ENCODE measurements at places on chromosomes 16 and 17. TPM values are rescaled to one million over a fixed set of nuclear protein-coding genes. Genes with fewer than 3 reads are reported as not detected.

DNA sequence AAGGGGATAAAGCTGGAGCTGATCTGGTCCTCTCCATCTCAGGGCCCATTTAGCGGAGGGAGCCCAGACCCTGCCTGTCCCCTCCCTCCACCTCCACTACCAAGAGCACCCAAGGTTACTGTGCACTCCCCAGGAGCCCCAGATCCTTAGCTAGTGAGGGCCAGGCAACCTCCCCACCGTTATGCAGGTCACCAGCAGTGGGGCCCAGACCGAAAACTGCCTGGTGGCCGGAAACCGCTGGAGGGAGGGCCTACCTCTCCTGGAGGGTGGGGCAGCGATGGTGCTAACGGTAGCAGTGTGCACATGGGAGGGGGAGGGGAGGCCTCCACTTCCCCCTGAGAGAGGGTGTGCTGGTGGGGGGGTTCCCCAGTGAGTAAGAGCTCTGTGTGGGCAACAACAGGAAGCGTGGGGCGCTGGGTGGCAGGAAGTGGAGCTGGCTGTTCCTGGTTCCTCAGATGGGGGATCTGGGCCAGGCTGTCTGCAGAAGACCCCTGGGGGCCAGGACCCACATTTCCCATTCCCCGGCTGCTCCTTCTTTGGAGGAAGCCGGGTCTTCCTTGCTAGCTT, 4.4 kb downstream of the FMNL1 start:
- no peak for DNase-seq
- no peaks in the 10 kb centered on the region for H3K4me1 ChIP-seq
- no peaks in the 10 kb centered on the region for H3K27me3 ChIP-seq
- H3K36me3 ChIP-seq, result no peaks in the 10 kb centered on the region
- H3K4me3 ChIP-seq, result no peak overlapping the region

DNA sequence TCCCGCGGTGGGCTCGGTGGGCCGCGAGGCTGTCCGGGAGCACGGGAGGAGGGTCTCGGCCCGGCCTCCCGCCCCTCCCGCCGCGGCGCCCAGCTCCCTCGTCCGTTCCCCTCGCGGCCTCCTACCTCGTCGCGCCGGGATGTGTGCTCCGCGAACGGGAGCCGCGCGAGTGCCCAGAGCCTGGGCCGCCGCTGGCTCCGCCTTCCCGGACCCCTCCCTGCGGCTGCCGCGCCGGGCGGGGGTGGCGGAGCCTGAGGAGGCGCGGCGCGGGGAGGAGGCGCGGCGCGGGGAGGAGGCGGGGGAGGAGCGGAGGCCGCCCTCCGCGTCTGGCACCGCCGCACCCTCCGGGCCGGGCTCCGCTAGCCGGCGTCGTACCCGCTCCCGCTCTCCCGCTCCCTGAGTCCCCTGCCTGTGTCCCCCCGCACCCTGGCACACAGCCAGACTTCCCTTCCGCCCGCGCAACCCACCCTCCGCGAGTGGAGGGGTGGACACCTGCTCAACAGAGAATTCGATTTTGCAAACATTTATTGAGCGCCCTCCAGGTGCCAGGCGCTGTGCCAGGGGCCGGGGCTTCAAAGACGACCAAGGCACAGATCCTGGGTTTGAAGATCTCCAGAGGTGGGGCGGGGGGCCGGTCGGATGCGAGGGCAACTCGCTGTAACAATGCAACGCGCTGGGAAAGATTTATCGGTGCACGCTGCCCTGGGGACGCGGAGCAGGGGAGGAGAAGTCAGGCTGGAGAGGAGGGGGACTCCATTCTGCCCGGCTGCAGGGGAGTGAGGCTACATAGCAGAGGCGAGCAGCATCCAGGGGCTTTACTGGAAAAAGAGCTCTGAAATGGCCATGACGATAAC, at the start of gene MPP3:
Gene MPP3 (minus strand): TSS at position 171 of the 854 bp plus-strand sequence. CDS start 1,240 bp downstream, outside the sequence.
- H3K27ac ChIP-seq, result peak within 1 kb of the TSS; percentile 65
- peak; percentile 52 for DNase-seq
- H3K36me3 ChIP-seq, result no peaks in the 10 kb centered on the region
- peak within 1 kb of the TSS; percentile 79 for H3K4me3 ChIP-seq

DNA sequence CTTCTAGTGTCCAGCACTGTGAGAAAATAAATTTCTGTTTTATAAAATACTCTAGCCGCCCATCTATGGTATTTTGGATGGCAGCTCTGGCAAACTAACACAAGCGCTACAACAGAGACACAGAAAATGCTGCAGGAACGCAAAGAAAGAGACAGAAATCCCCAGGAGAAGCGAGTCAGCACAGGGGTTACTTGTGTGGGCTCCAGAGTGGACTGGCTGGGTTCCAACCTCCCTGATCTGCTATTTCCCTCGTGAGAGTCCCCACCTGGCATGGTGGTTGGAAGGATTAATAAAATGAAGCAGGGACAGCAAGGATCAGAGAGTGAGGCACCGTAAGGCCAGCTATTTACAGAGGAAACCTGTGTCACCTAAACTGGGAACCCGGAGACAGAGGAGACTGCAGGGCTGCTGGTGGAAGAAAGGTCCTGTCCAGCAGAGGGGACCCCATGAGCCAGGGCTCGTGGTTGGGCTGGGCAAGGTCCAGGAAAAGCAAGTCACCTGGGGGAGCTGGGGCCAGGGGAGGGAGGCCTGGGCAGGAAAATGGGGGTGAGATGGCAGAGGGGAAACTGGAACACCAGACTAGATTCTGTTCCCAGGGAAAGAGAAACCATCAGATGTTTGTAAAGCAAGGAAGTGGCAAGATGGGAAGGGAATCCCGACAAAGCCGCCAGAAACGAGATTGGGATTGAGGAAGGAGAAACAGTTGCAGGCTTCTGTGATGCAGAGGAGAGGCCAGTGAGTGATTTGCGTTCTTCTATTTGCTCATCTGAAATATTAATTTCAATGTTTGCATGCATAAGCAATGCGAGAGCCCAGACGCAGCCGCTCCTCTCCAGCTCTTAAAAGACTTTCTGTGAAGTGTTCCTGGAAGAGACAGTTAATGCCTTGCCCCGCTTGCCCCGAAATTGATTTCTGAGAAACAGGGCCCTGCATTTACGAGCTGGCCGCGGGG, 63.0 kb upstream of the TEKT3 start:
- no peaks in the 10 kb centered on the region for H3K36me3 ChIP-seq
- DNase-seq, result no peak
- H3K27ac ChIP-seq, result no peak overlapping the region
- H3K27me3 ChIP-seq, result no peaks in the 10 kb centered on the region
- H3K4me1 ChIP-seq, result no peaks in the 10 kb centered on the region

- H3K4me3 ChIP-seq, result no peak overlapping the region
- DNase-seq, result no peak
- no peaks in the 10 kb centered on the region for H3K27me3 ChIP-seq
- no peaks in the 10 kb centered on the region for H3K36me3 ChIP-seq
- H3K27ac ChIP-seq, result no peak overlapping the region
- H3K4me1 ChIP-seq, result no peaks in the 10 kb centered on the region
Measured at GRCh38 chr16:51051671-51052070, 99.4 kb downstream of the SALL1 start.

The IL32 gene
- 33.3 TPM for total RNA-seq

The AXIN2 gene
- 54.6 TPM for total RNA-seq

The MYCBPAP gene
- total RNA-seq, result 0.14 TPM

The ZP2 gene
- not detected for total RNA-seq

The ZNF689 gene
- total RNA-seq, result 17.8 TPM

DNA sequence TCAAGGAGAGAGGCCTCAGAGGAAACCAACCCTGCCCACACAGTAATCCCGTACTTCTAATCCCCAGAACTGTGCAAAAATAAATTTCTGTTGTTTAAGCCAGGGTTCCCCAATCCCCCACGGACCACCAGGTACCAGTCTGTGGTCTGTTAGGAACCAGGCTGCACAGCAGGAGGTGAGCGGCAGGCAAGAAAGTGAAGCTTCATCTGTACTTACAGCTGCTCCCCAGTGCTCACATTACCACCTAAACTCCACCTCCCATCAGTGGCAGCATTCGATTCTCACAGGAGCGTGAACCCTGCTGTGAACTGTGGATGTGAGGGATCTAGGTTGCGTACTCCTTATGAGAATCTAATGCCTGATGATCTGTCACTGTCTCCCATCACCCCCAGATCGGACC, 101.1 kb upstream of the CDC42EP4 start:
- H3K27me3 ChIP-seq, result no peaks in the 10 kb centered on the region
- no peak overlapping the region for H3K4me3 ChIP-seq
- no peak for DNase-seq
- H3K4me1 ChIP-seq, result no peaks in the 10 kb centered on the region
- H3K36me3 ChIP-seq, result no peaks in the 10 kb centered on the region

GRCh38 chr17:35242158-35242804, 591 bp upstream of the SLFN5 start:
- no peaks in the 10 kb centered on the region for H3K36me3 ChIP-seq
- H3K4me1 ChIP-seq, result peaks cover 9% of the 10 kb centered on the region
- peak; percentile 83 for DNase-seq
- peak overlapping the region; percentile 95 for H3K27ac ChIP-seq

The KRTAP1-5 gene
- total RNA-seq, result not detected

The FAHD1 gene
- total RNA-seq, result 42.3 TPM

GRCh38 chr16:48385253-48386150, at the start of gene SIAH1:
SIAH1 (minus strand) TSS chr16:48385413; CDS start chr16:48362428, 22,985 bp downstream.
- peak; percentile 81 for DNase-seq
- peak within 1 kb of the TSS; percentile 73 for H3K4me3 ChIP-seq
- no peaks in the 10 kb centered on the region for H3K27me3 ChIP-seq
- H3K36me3 ChIP-seq, result no peaks in the 10 kb centered on the region

DNA sequence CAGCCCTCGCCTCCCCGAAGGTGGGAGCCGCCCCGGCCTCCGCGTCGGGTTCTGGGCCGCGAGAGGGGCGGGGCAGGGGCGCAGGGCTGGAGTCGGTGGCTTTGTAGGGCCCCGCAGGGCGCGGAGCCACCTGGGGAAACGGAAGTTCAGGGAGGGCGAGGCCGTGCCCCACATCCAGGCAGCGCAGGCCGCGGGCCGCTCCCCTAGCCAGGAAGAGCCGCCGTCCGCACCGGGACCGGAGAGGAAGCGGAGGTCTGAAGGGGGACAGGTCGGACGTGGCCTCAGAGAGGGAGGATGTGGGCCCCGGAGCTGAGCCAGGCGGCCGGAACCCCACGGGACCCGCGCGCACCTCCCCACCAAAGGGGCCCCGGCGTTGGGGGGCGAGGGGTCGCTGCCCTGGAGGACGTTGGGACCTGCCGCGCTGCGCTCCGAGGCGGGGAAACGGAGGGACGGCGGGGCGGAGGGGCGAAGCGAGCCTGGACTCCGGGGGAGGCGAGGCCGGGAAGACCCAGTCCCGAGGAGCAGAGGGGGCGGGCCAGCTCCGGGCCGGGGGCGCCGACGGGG, 482 bp upstream of the SLC16A3 start:
- H3K27ac ChIP-seq, result peak overlapping the region; percentile 88
- peak overlapping the region; percentile 31 for H3K4me3 ChIP-seq
- H3K27me3 ChIP-seq, result no peaks in the 10 kb centered on the region
- DNase-seq, result no peak
- H3K4me1 ChIP-seq, result peaks cover 5% of the 10 kb centered on the region
- H3K36me3 ChIP-seq, result no peaks in the 10 kb centered on the region

DNA sequence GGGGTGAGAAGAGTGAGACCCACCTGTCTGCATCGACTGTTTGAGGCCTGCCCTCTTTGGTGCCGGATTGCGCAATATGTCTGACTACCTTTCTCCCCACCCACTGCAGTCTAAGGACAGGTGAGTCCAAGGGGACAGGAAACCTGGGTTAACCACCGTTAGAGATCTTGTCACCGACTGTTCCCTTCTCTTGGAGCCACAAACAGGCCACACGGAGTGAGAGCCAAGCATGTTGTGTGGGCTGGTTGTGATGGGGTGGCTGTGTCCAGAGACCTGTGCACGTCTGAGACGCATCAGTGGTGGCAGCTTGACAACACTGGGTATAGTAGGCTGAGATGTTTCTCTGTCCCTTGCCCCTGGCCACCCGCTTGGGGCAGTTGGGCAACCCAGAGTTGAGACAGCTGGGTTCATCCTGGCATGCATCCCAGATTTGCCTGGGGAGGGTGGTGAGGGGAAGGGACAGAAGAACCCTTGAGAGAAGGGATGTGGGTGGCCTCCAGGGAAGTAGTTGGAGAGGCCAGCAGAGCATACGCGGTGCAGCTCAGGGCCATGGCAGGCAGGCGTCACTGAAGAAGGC, 21.4 kb downstream of the MPRIP start:
- H3K27ac ChIP-seq, result no peak overlapping the region
- H3K4me3 ChIP-seq, result no peak overlapping the region
- no peak for DNase-seq
- no peaks in the 10 kb centered on the region for H3K27me3 ChIP-seq
- H3K36me3 ChIP-seq, result no peaks in the 10 kb centered on the region

DNA sequence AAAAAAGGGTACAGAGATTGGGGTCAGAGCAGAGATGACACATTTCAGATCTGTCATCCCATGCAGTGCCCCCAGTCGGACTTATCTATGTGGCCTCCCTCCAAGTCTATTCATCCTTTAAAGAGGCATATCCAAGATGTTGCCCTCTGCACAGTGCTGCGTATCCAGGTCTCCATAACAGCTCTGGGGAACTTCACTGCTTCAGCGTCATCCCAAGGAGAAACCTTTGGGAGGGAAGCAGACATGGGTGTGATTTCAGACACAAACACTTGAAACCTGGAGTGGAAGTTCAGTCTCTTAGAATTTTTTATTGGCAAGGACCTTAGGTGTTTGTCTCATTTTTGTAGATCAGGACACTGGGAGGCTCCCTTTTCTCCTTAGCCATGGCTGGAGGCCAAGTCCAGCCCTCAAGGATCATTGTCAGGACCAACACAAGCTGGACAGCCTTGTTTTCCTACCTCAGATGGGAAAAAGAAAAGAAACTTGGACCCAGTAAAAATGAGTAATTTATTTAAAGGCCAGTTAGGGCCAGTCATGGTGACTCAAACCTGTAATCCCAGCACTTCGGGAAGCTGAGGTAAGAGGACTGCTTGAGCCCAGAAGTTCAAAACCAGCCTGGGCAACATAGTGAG, 23.9 kb upstream of the NLK start:
- DNase-seq, result no peak
- H3K4me1 ChIP-seq, result no peaks in the 10 kb centered on the region
- no peaks in the 10 kb centered on the region for H3K36me3 ChIP-seq
- no peak overlapping the region for H3K27ac ChIP-seq
- H3K4me3 ChIP-seq, result no peak overlapping the region

- no peaks in the 10 kb centered on the region for H3K27me3 ChIP-seq
- H3K4me3 ChIP-seq, result no peak overlapping the region
- DNase-seq, result no peak
- no peaks in the 10 kb centered on the region for H3K36me3 ChIP-seq
Measured at GRCh38 chr17:50649042-50649908, 14.6 kb downstream of the ABCC3 start.

GRCh38 chr17:82823004-82823403, 16.8 kb downstream of the ZNF750 start:
- H3K4me1 ChIP-seq, result no peaks in the 10 kb centered on the region
- H3K4me3 ChIP-seq, result no peak overlapping the region
- no peaks in the 10 kb centered on the region for H3K36me3 ChIP-seq
- no peaks in the 10 kb centered on the region for H3K27me3 ChIP-seq

The CIAPIN1 gene
- 40.3 TPM for total RNA-seq
